ENCODE measurements at places on chromosomes 5 and 9.

GRCh38 chr5:96991708-96992107 is 55.8 kb downstream of the LNPEP start:
- no peak for DNase-seq

DNA sequence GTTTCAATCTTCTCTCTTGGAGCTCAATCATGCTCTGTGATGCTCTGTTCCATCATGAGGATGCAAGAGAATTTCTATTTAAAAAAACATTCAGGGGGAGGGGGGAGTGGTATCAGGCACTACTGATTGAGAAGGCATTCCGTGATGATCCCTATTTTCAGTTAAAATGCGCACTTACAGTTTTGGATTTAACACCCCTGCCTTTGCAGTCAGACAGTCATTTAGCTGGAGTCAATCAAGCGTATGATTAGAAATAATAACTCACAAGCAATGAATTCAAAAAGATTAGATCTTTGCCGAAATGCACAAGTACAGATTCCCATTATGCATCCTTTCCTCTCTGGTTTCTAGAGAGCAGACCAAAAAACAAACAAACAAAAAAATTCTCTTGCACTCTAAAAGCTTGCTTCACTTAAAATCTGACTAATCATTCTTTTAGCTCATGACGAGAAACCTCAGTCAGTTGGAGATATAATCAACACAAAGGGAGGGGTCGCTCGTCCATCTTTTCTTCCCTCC is 55.4 kb downstream of the EFNA5 start:
- DNase-seq, result no peak

DNA sequence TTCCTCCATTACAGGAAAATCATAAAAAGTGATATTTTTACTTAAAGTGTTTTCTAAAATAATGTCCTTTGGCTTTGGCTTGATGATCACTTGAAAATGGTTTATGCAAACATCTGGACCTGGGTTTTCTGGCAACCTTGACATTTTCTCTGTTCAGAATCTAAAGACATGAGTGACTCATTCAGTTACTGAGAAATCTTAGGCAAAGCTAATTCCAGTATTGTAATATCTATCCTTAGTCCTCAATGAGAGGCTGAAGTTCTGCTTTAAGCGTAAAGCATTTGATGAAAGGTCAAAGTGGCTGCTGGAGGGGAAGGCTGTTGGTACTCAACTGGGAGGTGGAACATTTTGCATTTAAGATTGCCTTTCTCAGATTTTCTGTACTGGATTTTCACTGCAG is 2.3 kb downstream of the MAN2A1 start:
- DNase-seq, result peak; percentile 43

- no peak for DNase-seq
These were observed 52.7 kb upstream of the ZNF618 start for GRCh38 chr9:113823421-113823820.

GRCh38 chr9:2209400-2209799 is 194.3 kb downstream of the SMARCA2 start:
- DNase-seq, result no peak

DNA sequence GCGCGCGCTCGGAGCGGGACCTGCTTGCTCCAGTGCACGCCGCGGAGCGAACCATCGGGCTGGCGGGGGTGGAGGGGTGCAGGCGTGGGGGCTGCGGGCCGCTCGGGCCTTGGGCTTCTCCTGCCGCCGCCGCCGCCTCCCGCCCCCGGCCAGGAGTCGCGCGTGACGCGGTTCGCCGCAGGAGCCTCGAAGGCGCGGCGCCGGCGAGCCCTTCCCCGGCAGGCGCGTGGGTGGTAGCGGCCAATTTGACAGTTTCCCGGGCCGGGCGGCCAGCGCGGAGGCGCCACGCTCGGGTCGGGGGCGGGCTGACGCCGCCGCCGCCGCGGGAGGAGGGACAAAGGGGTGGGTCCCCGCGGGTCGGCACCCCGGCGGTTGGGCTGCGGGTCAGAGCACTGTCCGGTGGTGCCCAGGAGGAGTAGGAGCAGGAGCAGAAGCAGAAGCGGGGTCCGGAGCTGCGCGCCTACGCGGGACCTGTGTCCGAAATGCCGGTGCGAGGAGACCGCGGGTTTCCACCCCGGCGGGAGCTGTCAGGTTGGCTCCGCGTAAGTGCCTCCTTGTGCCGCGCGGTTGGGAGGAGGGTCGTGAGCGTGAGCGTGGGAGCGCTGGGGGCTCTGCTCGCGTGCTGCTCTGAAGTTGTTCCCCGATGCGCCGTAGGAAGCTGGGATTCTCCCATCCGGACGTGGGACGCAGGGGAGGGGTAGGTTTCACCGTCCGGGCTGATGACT is at the start of gene TJP2:
Gene TJP2, plus strand, starts transcription at position 387 of the 725 bp plus-strand sequence. Its CDS starts 96 bp downstream, at position 483.
- DNase-seq, result peak; percentile 24

- no peak for DNase-seq
These were observed 459.4 kb upstream of the ITGA1 start for GRCh38 chr5:52328220-52328806.

- no peak for DNase-seq
These were observed 653.0 kb upstream of the RORB start for GRCh38 chr9:73844135-73844534.

DNA sequence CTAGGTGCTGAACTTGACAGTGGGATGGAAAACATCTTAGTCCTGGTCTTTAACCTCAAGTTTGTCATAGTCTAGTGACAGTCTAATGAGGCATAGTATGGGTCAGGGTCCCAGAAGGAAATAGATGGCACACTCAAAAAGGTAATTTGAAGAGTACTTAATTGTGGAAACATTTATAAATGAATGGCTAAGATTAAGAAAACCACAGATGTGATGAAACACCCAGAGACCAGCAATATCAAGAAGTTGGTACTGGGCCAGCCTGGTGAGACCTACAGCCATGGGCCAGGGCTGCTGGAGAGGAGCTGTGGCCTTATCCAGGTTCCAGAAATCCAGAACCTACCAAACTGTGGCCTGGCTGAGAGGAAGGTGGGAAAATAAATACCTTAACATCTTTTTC is 93.5 kb upstream of the ATG10 start:
- no peak for DNase-seq

DNA sequence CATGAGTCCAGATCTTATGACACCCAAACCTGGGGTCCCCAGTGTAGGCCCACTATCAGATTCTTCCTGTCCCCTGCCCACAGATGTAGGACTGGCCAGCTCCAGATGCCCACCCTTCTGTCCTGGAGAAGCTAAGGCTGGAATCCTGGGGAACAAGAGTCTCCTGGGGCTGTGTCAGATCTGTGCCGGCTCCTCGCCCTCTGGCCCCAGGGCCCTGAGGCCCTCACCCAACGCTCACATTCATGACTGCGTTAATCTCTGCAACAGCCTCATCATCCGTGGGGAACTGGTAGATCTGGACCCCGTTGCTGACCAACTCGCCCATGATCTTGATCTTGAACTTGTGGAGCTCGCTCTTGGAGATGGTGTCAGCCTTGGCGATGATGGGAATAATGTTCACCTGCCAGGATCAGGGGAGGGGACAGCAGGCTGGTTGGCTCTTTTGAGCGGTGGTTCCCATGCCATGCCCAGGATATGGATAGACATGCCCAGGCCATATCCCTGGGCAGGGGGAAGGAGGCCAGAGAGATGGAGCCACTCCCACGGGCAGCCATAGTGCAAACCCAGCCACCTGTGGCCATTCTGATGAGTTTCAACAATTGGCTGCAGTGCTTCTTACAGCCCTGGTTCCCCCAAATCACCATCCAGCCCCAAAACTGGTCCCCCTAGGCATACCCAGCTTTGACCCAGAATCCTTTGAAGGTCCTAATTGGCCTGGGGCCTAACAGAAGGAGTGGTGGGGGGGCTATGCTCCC is 14.6 kb downstream of the SEPTIN8 start:
- no peak for DNase-seq

DNA sequence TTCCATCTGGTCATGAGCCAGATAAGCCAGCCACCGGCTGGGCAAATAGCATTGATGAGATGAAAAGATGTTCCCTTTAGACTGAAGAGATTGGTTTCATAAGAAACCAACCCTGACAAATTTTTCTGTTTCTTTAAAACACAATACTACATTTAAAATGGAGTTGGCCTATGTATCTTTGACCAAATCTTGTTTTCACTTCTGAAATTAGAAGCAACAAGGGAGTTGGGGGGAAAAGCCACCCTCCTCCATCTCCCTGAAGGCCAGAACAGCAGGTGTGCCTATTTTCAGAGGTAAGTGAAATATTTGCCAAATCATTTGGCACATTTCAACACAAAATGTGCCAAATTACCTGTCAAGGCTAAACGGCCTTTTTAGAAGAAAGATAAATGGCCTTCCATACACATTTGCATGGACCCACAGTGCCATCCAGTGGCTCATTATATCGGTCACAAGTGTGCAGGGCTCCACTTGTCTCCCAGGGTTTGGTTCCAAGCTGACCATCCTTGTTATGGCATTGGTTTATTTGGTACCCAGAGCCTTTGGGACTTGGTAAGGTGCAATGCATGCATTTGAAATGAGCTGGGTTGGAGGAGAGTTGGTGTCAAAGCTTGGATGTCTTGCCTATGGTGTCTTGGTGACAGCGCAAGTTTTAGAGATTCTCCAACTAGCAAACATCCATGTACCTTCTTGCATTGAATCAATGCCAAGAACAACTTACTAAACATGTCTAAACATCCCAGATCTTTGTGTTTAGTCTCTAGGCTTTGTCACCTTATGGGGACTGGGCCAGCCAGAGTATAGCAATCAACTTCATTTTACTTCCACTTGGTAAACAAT is 372.0 kb upstream of the KIF2A start:
- no peak for DNase-seq

DNA sequence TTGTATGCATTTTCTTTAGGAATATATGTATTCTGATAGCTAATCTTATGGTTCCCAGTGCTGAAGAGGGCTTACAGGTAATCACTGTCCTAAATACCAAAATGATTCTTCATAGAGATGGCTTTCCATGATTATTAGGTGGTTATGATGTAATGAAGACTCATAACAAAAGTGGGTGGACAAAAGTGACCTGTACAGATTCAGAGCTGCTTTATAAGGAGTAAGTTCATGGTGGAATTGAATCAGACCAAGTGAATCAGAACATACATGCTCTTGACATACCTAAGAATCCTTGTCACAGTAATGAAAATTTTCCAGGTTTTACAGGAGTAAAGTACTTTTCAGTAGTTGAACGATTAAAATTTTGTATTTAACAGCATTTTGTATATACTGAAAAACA is 105.6 kb downstream of the NIPBL start:
- DNase-seq, result no peak

DNA sequence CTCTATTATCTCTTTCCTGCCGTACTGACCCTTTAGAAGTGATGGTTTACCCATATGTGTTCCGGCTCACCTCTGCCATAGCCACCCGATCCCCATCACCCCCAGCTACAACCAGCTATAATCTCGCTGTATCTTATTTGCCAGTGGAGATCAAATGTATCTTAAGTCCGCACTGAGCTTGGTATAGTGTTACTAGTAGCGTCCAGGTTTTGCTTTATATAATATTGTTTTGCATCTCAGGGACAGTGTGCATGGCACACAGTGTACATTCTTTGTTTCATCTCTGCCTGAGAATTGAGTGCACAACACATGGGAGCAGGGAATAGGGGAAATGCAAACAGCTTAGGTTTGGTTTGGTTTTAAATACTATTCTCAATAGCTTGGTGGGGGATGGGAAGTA is 135.8 kb upstream of the SNX2 start:
- DNase-seq, result no peak

DNA sequence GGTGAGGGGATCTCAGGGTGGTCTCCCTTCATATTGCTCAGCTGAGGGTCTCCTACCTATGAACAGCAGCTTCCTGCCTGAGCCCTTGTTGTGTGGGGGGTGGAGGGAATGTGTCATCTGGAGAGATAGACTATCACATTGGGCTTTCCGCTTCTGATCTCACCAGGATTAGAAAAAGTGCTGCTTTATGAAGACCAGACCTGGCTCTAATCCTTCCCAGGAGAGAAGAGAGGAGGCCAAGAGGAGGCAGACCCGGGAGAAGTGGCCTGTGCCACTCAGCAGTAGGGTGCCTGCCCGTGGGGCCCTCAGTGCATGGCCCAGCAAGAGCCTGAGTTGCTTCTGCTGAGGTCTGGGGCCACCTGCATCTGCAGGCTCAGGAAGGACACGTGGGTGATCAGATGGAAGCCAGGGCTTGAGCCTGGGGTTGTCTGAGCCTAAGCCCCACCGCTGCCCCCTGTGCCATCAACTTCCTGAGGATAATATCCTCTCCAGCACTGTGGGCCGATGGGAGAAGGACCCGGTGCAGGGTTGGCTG is 22.1 kb upstream of the COL5A1 start:
- no peak for DNase-seq

- no peak for DNase-seq
These were observed 1.2 kb downstream of the SPATA24 start for GRCh38 chr5:139402561-139403158.
